ENCODE measurements at places on chromosomes 2 and 18.

- no peak for DNase-seq
- H3K36me3 ChIP-seq: no peaks in the 10 kb centered on the region
- H3K4me3 ChIP-seq: no peak overlapping the region
- H3K27me3 ChIP-seq: peaks cover 8% of the 10 kb centered on the region
- H3K27ac ChIP-seq: no peak overlapping the region
- peaks cover 6% of the 10 kb centered on the region for H3K4me1 ChIP-seq
Observed at GRCh38 chr2:206212673-206213513, 53.2 kb downstream of the EEF1B2 start.

GRCh38 chr2:21381421-21381820 is 257.7 kb downstream of the TDRD15 start:
- H3K4me1 ChIP-seq: no peaks in the 10 kb centered on the region
- no peaks in the 10 kb centered on the region for H3K36me3 ChIP-seq
- no peak overlapping the region for H3K4me3 ChIP-seq
- peaks cover 2% of the 10 kb centered on the region for H3K27me3 ChIP-seq
- H3K27ac ChIP-seq: no peak overlapping the region

GRCh38 chr2:43209204-43209717 is 17.1 kb downstream of the ZFP36L2 start:
- no peak overlapping the region for H3K27ac ChIP-seq
- no peak for DNase-seq
- peaks cover 24% of the 10 kb centered on the region for H3K4me1 ChIP-seq
- H3K4me3 ChIP-seq: no peak overlapping the region
- H3K36me3 ChIP-seq: no peaks in the 10 kb centered on the region
- H3K27me3 ChIP-seq: no peaks in the 10 kb centered on the region

GRCh38 chr2:220127876-220128275 is 500.4 kb downstream of the SLC4A3 start:
- no peaks in the 10 kb centered on the region for H3K27me3 ChIP-seq
- no peaks in the 10 kb centered on the region for H3K4me1 ChIP-seq
- H3K36me3 ChIP-seq: no peaks in the 10 kb centered on the region
- DNase-seq: no peak

- H3K4me1 ChIP-seq: peaks cover 10% of the 10 kb centered on the region
- H3K27ac ChIP-seq: no peak overlapping the region
Observed at GRCh38 chr2:105373344-105373781, 25.5 kb downstream of the FHL2 start.

- H3K36me3 ChIP-seq: no peaks in the 10 kb centered on the region
- no peaks in the 10 kb centered on the region for H3K4me1 ChIP-seq
- no peak overlapping the region for H3K4me3 ChIP-seq
- DNase-seq: no peak
Observed at GRCh38 chr18:10194592-10194991, 259.8 kb upstream of the APCDD1 start.

GRCh38 chr18:46397174-46397573 is 259.8 kb downstream of the LOXHD1 start:
- H3K27ac ChIP-seq: no peak overlapping the region
- H3K4me1 ChIP-seq: no peaks in the 10 kb centered on the region
- no peak overlapping the region for H3K4me3 ChIP-seq
- H3K36me3 ChIP-seq: no peaks in the 10 kb centered on the region
- no peaks in the 10 kb centered on the region for H3K27me3 ChIP-seq

DNA sequence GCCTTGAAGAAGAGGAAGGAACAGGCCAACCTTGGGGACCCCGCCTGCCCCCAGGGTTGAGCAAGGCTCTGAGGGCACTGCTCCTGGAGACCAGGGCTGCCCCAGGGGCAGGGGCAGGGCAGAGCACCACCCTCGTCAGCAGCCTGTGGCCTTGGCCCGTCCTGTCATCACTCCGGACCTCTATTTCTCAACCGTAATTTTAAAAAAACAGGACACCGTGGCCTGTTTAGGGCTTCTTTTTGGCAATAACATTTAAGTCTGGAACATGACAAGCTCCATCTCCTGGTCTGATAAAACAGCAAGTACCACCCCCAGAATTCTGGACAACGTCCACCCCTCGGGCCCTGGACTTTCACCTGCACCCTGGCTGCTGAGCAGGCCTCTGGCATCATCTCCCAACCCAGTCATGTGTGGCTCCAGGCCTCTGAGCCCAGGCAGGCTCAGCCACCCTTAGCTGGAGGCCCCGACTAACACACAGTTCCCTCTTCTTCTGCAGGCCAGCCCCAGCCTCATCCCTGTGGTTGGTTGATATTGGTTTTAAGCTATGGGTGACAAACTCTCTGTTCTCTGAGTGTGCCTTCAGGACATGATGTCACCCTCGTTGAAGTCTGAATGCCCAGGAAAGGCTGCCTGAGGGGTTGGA is 22.6 kb upstream of the ID2 start:
- no peaks in the 10 kb centered on the region for H3K36me3 ChIP-seq
- no peak overlapping the region for H3K27ac ChIP-seq
- no peak for DNase-seq

GRCh38 chr2:71157124-71157793 is 26.8 kb downstream of the MPHOSPH10 start:
- no peak overlapping the region for H3K4me3 ChIP-seq
- H3K4me1 ChIP-seq: peaks cover 4% of the 10 kb centered on the region
- H3K27ac ChIP-seq: no peak overlapping the region
- DNase-seq: peak; percentile 80
- H3K27me3 ChIP-seq: peaks cover 3% of the 10 kb centered on the region
- no peaks in the 10 kb centered on the region for H3K36me3 ChIP-seq

- H3K4me1 ChIP-seq: no peaks in the 10 kb centered on the region
- H3K27ac ChIP-seq: no peak overlapping the region
- no peaks in the 10 kb centered on the region for H3K36me3 ChIP-seq
- no peak overlapping the region for H3K4me3 ChIP-seq
- no peaks in the 10 kb centered on the region for H3K27me3 ChIP-seq
Observed at GRCh38 chr2:162729469-162729868, 109.1 kb downstream of the KCNH7 start.

GRCh38 chr2:150571121-150571520 is 83.7 kb upstream of the RND3 start:
- no peaks in the 10 kb centered on the region for H3K4me1 ChIP-seq
- no peak overlapping the region for H3K4me3 ChIP-seq
- no peak for DNase-seq

DNA sequence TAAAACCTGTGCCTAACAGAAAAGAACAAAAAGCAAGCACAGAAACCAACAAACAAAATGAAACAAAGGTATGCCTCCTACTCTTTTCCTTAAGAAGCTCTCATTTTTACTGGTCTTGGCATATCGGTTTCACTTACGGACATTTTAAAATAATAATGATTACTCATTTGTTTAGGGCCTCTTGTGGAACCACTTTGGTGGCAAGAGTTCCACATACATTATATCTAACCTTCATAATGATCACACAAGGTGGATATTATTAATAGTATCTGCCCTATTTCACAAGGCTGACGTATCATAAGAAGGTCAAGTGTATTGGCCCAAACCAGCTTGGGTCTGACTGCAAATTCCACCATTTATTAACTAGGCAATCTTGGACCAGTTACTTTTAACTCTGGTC is 304.7 kb downstream of the TCF4 start:
- no peaks in the 10 kb centered on the region for H3K36me3 ChIP-seq
- H3K27ac ChIP-seq: no peak overlapping the region
- no peaks in the 10 kb centered on the region for H3K27me3 ChIP-seq
- H3K4me3 ChIP-seq: no peak overlapping the region
- H3K4me1 ChIP-seq: no peaks in the 10 kb centered on the region

- H3K4me1 ChIP-seq: peaks cover 10% of the 10 kb centered on the region
- no peak for DNase-seq
- no peaks in the 10 kb centered on the region for H3K36me3 ChIP-seq
- no peak overlapping the region for H3K27ac ChIP-seq
- H3K27me3 ChIP-seq: no peaks in the 10 kb centered on the region
Observed at GRCh38 chr2:136217996-136218395, 100.0 kb upstream of the CXCR4 start.

DNA sequence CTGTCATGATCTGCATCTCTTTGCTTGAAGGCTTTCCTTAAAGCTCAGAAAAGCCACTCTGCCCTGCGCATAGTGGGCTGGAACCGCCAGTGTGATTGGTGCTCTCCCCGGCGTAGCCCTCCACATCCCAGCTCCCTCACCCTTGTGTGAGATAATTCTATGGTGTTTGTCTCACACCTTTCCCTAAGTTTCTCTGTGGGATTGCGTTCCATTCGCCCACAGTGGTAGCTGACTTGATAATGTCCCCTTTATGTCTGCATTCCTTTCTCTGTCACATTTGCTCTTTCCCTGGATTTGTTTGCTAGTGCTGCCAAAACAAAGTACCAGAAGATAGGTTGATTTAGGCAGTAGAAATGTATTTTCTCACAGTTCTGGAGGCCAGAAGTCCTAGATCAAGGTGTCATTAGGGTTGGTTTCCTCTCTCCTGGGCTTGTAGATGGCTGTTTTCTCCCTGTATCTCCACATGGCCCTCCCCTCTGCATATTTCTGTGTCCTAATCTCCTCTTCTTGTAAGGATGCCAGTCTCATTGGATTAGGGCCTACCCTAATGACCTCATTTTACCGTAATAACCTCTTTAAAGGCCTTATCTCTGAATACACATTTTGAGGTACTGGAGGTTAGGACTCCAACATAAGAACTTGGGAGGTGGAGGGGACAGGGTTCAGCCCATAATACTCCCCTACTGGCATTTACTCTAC is 7.4 kb upstream of the TMEM87B start:
- no peaks in the 10 kb centered on the region for H3K36me3 ChIP-seq
- H3K27ac ChIP-seq: no peak overlapping the region
- peaks cover 5% of the 10 kb centered on the region for H3K27me3 ChIP-seq
- no peaks in the 10 kb centered on the region for H3K4me1 ChIP-seq
- no peak overlapping the region for H3K4me3 ChIP-seq

DNA sequence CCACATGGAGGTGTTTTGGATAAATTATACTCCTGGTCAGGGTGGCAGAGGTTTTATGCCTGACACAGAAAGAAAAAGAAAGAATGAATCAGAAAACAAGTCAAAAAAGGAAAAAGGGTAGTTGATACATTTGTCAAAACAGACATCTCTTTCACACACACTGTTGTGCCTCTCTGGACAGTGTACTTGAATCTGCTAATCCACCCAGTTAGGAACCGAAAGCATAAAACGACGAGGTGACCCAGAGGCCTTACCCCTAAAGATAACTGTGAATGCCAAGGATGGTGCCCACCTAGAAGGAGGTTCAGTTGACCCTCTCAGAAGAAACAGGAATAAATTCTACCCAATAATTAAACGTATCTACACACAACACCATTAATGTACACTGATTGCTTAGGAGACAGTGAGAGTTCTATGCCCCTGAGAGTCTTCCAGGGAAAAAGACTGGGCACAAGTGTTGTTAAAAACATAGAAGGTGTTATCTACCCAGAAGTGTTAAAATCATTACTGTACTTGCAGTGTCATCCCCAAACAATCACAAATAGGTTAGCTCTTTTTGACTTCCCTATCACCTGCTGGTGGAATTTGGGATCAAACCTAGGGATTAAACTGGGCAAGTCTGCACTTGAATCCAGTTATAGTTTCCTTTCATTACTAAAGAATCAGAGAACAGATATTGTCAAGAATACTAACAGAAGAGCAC is 123.2 kb upstream of the DNAJC10 start:
- no peaks in the 10 kb centered on the region for H3K36me3 ChIP-seq
- no peak overlapping the region for H3K27ac ChIP-seq
- H3K27me3 ChIP-seq: peaks cover 6% of the 10 kb centered on the region

DNA sequence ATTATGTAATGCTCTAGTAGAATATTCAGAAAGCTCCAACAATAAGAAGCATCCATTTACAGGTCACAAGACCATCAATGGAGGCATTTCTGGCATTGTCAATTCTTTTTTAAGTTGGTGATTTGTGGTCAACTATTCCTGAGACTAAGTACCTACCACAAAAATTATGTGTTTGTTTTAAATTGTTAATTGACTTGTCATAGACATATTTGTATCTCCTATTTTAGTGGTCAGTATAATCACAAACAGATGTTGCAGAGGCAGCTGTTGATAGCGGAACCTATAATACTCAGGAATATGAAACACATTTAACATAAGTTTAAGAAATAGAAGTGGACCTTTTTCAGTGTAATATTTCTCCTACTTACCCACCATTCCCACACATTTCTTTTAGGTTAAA is 430.1 kb downstream of the CCDC85A start:
- H3K36me3 ChIP-seq: no peaks in the 10 kb centered on the region
- no peak overlapping the region for H3K27ac ChIP-seq
- no peaks in the 10 kb centered on the region for H3K27me3 ChIP-seq
- DNase-seq: no peak
- no peak overlapping the region for H3K4me3 ChIP-seq

GRCh38 chr2:44599130-44599529 is 237.4 kb downstream of the CAMKMT start:
- DNase-seq: no peak
- no peak overlapping the region for H3K27ac ChIP-seq
- H3K36me3 ChIP-seq: peaks cover 3% of the 10 kb centered on the region
- no peak overlapping the region for H3K4me3 ChIP-seq
- peaks cover 3% of the 10 kb centered on the region for H3K4me1 ChIP-seq
- no peaks in the 10 kb centered on the region for H3K27me3 ChIP-seq

DNA sequence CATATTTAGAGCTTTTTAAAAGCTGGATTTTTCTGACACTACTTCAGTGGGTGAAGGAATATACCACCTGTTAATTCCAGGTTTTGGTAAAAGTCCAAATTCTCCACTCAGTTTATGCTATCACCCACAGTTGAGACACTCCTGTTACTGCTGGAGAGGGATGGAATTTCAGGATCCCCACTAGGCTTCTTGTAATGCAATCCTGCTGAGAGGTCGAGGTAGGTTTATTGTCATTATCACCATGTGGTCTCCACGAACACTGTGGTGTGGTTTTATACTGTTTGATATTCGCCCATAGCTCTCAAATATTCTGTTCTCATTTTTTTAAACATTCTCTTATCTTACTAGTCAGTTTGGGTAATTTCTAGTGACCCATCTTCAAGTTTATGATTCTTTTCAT is 167.9 kb downstream of the CCDC102B start:
- H3K4me3 ChIP-seq: no peak overlapping the region
- no peaks in the 10 kb centered on the region for H3K4me1 ChIP-seq
- no peak for DNase-seq
- H3K36me3 ChIP-seq: no peaks in the 10 kb centered on the region

DNA sequence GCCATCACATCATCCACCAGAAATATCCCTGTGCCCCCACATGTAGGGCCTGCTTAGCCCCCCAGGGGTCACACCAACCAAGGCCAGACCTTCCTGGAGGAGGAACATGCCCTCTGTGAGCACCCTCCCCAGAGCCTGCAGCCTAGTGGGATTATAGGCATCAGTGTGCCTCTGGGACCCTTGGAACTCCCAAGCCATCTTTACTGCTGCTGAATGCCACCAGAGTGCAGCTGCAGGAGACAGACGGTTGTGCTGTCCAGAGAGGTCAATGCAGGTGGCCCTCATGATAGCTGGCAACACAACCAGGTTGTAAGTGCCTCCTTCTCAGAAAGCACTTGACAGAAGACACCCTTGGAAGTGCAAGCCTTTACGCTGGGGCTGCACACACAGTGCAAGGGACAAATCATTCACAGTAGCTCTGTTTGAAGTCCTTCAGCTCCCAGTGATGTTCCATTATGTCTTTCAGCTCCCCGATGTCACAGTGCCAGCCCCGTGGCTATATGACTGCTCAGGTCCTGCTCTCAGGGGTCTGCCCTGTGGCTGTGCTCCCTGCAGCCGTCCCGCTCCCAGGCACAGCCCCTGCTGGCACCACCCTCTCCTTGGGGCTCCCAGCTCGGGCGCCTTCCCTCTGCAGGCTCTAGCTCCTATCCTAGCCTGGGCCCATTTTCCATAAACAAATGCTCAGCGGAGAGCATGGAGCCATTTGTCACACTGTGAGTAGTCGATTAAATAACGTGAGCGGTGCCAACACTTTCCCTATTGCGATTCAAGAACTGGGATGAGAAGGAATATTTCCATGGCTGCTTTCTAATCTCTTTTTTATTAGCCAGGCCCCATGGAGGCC is 65.1 kb downstream of the EDAR start:
- no peak overlapping the region for H3K4me3 ChIP-seq
- no peak overlapping the region for H3K27ac ChIP-seq
- H3K4me1 ChIP-seq: no peaks in the 10 kb centered on the region
- no peaks in the 10 kb centered on the region for H3K36me3 ChIP-seq

All from activated CD4-positive, alpha-beta T cell treated with anti-CD3 and anti-CD28 coated beads for 36 hours (primary cell).